ENCODE measurements at places on chromosomes 7 and 10.

DNA sequence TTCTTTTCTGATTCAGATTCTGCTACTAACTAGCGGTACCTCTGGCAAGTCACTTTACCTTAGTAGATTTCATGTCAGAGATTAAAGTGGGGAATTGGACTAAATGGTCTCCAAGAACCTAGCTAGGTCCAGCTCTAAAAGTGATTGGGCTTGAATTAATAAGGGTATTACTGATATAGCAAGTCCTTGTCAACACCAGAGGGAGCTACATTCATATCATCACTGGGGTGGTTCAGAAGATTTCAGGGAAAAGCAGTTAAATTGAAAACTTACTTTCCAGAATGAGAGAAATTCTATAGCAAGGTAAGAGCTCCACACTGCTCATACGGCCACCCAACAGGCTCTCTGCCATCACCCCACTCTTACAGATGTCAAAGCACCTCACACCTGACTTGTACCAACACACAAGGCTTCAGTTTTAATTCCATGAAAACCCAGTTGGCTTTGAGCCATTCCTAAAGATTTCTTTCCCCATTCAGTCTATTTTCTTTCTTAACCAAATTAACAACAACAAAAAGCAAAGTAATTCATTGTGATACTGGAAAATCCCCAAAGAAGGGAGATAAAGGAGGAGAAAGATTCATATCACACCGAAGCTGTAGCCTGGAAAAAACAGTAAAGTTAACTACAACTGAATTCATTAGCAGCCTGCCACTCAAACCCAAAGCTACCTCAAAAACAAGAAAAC lies 38.0 kb upstream of the SPOCK2 start:
- DNase-seq = peak; percentile 52

- DNase-seq = no peak
Measured at GRCh38 chr7:98162758-98163157, 48.5 kb upstream of the BHLHA15 start.

- peak; percentile 45 for DNase-seq
Measured at GRCh38 chr7:107982918-107983389, 20.0 kb downstream of the LAMB1 start.

GRCh38 chr10:68876246-68877138 lies 24.6 kb upstream of the DDX50 start:
- DNase-seq = no peak

GRCh38 chr10:61399406-61399805 lies 53.8 kb downstream of the TMEM26 start:
- peak; percentile 39 for DNase-seq

Data from fibroblast of skin of right quadriceps (primary cell).